ENCODE measurements at places on chromosomes 5 and 9.

DNA sequence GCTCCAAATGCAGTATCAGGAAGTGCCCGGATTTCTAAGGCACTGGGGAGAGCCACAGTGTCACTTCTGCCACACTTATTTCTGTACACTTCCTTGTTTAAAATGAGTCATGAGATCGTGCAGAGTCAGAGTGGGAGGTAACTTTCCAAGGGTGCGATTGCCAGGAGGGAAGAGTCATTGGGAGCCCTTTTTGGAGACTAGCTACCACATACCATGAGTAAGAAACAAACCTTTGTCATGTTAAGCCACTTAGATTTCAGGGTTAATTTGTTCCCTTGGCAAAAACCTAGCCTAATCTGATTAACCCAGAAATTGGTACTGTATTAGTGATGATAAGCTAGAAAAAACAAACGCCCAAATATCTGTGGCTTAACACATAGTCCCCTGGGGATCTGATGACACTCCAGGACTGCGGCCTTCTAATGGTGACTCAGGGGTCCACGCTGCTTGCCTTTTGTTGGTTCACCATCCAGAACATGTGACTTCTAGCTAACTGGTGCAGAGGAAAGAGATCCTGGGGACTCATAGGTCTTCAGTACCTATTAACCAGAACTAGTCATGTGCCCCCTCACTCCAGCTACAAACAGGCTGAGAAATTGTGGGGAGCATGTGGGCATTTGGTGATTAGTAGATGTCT, 48.6 kb upstream of the TLE1 start:
- DNase-seq: no peak

DNA sequence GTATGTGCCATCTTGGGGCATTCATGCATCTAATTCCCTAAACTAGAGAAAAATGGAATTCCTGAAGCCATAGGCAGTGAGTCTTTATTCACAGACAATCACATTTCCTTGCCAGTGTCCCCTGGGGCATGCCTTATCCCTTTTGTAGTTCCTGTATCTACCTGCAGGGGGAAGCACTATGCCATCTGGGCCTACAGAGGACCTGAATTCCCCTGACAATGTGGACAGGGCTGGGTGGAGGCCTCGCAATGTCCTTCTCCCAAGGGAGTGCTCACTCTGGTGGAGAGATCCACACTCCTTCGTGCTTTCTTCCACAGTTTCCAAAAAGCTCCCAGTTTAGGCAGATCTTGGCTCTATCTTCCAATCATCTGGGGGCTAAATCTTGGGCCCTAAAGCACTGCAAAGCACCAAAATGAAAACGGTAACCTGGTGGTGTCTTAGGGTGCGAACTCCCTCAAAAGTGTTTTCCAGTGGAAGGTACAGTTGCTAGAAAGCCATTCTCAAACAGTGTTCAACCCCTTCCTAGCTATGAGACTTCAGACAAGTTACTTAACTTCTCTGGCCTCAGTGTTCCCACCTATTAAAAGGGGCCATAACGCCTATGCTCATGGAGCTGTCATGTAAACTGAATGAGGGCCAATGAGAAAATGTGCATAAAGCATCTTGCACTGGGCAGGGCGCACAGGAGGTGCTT, 17.5 kb downstream of the WHRN start:
- DNase-seq: no peak

- DNase-seq: no peak
Measured at GRCh38 chr5:85484982-85485574, 1100.4 kb upstream of the EDIL3 start.

GRCh38 chr5:33043343-33043997, 332.3 kb downstream of the NPR3 start:
- DNase-seq: no peak

DNA sequence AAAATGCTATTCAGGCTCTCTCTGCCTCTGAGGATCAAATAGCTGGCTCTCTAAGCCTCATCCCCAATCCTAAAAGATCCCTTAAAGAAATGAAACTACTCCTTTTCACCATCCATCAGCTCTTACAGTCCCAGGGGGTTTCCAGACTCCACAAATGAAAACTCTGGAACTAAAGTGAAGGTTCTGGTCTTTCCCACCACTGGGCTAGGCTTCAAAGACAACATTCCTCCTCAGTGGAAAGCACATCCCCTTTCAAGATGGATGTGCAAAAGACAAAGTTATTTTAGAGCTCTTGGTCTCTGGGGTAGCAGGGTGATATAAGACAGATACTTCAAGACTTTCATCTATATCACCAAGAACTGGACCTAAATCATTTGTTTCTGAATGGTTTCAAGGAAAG, 106.9 kb downstream of the DCP2 start:
- DNase-seq: no peak

DNA sequence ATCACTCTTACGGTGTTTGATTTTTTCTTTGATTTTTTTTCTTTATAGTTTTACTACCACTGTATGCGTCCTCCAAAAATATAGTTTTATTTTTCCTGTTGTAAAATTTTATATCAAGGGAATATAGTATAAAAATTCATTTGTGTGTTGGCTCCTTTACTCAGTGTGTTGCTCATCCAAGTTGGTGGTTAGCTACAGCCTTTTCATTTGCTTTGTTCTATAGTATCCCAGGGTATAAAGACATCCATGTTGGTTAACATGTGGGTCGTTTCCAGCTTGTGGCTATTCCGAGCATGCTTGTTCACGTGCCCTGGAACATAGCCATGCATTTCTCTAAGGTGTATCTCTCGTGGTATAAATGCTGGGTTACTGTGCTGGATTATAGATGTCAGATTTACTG, 54.8 kb upstream of the DAB2 start:
- DNase-seq: no peak

GRCh38 chr5:138032028-138032571, 779 bp downstream of the FAM13B start:
- DNase-seq: no peak

- no peak for DNase-seq
Measured at GRCh38 chr5:359301-359897, 37.9 kb downstream of the AHRR start.

DNA sequence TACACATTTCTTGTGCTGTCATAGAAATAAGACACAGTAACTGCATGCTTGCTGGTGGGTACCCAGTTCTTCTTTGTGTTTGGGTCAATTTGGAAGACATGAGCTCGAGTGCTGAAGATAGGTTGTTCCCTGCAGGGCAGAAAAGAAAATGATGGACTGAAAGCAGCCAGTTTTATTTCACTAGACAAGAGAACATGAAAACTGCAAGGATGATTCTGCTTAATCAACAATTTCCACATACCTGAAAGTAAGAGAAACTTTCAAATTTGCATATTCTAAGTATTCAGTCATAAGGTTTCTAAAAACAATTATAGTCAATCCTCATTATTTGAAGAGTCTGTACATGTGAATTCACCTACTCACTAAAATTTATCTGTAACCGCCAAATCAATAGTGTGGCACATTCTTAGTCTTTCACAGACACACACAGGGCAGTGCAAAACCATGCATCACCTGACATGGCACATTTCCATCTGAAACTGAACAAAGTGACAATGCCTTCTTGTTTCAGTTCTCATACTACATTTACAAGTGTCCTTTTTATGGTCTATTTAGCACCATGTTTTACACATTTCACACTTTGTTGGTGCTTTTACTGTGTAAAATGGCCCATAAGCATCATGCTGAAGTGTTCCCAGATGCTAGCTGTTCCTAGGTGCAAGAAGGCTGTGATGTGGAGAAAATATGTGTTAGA, 56.9 kb downstream of the HOMER1 start:
- DNase-seq: no peak

- DNase-seq: no peak
Measured at GRCh38 chr5:9626955-9627354, 3.2 kb downstream of the TAS2R1 start.

DNA sequence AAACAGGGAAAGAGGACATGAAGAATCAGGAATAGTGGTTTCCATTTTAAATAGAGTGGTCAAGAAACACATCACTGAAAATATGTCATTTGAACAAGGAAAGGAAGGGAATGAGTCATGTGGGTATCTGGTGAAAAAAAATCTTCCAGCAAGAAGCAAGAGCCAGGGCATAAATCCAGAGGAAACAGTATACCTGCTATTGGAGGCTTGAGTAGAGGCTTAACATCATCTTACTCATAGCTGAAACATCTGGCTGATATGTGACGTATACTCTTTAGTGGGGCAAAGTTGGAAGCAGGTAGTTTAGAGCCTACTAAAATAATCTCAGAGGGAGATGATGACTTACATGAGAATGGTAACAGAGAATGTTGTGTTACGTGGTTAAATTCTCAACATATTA, 517.2 kb downstream of the CAAP1 start:
- no peak for DNase-seq

DNA sequence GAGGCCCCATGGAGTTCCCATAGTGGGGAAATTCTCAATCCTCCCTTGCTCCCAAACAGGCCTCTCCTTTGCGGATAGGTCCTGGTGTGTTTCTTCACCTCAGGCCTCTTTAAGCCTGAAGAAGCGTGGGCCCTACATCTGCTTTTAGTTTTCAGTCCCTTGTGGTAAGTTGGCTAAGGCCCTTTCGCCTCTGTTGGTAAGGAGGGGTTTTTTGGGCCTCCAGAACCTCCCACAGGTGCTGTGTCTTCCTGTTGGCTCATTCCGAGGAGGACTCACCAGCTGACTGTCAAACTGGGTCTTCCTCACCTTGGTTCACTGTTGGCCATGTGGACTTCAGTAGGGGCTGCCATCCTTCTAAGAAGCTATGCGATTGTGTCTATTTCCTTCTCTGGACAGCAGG, 56.4 kb upstream of the DHFR start:
- DNase-seq: no peak

GRCh38 chr5:3659907-3660306, 64.3 kb downstream of the IRX1 start:
- DNase-seq: no peak

DNA sequence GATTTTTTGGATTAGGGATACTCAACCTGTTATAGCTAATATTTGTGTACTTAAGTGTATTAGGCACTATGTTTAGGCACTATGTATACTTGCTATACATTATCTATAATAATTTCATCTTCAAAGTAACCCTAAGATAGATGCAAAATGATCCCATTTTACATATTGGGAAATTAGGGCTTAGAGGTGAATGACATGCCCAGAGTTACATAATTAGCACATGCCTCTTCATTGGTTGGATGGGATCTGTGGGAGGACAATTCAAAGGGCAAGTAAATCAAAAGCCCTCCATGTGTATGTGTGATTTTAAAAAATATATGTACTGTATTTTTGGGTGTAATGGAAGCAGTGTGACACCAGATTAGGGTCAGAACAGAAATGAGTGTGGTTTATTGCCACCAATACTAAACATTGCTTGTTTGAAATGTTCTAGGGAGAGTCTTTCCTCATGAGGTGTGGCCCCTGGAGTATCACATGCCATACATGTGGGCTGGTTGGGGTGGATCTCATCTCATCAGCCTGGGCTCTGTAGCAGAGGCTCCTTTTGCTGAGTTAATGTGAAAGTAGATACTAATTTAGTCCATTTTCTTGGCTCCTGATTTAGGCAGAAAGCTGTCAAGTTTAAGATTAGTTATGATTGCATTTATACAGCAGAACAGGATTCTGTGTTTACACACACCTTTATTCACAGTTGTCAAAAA, 5.5 kb downstream of the C9orf85 start:
- DNase-seq: no peak

DNA sequence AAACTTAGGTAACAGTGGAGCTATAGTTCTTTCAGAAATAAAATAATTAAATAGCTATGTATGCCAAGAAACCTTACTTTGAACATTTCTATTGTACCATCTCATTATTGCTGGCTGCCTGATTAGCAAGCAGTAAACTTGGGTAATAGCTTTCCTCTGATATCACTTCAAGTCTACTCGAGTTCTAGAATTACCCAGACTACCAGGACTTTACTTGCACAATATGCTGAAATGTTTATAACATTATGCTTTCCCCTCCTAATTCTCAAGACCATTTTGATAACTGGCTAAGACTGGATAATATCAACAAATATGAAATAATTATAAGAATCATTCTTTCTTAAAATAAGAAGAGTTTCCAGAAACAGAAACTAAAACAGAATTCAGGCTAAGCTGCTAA, 512.6 kb downstream of the RAB3C start:
- DNase-seq: no peak

DNA sequence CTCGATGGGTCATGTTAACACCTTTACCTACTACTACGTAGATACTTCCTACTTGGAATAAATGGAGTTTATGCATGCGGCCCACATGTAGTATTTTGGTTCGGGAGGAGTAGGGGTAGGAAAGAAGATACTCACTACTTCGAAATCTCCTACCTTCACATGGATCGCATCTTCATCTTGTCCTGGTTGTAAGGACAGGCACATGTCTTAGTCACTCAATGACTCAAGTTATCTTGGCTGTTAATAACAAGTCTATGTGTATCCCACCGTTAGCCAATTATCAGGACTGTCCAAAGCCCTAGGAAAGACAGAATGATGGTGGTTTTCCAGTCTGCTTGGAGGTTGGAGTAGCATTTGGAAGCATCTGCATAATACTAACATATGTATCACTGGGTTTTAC, 24.1 kb downstream of the CMYA5 start:
- DNase-seq: no peak

- DNase-seq: no peak
Measured at GRCh38 chr9:72333709-72334108, 31.3 kb downstream of the ZFAND5 start.

DNA sequence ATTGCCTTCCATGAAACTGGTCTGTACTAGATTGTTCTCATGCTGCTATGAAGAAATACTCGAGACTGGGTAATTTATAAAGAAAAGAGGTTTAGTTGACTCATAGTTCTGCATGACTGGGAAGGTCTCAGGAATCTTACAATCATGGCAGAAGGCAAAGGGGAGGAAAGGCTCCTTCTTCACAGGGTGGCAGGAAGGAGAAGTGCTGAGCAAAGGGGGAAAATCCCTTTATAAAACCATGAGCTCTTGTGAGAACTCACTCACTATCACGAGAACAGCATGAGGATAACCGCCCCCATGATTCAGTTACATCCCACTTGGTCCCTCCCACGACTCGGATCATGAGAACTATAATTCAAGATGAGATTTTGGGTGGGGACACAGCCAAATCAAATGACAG, 163.2 kb downstream of the RFK start:
- DNase-seq: no peak

DNA sequence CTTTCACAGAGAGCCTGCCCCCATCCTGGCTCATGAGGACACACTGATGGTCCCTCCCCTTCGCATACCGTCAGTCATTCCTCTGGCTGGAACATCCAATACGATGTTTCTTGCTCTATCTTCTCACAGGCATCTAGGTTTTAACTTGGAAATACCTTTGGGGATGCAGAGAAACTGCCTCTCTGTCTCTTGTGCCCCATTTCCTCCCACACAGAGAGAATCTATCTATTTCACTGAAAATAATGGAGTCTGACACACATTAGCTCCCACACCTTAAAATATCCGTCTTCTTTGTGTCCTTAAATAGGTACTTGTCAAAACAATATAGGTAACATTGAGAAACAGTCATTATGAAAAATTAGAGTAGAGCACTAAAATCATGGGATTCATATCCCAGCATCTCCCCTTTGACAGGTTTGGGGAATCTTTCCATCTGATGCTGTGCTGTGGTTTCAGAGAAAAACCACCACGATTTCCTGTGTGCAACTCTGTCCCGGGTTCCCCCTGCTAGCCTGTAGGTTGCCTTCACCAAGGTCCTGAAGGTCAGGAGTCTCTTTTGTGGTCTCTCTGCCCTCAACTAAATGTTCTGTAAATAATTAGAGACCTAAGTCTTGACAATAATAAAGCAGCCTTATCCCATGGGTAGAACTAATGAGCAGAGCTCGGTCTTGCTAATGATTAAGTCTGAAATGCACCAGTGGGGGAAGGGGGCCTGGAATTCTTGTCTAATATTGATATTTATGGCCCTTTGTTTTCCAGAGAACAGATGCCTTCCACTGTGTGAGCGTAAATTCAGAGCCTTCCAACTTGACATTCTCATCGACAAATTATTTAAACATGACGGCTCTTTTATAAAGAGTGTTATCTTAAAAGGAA, 371.0 kb downstream of the ICE1 start:
- DNase-seq: no peak

Data from NCI-H2081 treated with DMSO at 0.1 percent for 48 hours (cell line).